ENCODE measurements at places on chromosomes 4 and X.

- no peak for DNase-seq
Observed at GRCh38 chr4:39754309-39754708, 56.4 kb downstream of the UBE2K start.

GRCh38 chrX:143017272-143017671, 8.5 kb upstream of the SPANXN4 start:
- no peak for DNase-seq

- DNase-seq, result peak; percentile 49
Observed at GRCh38 chr4:185580699-185581098, 45.4 kb upstream of the PDLIM3 start.

DNA sequence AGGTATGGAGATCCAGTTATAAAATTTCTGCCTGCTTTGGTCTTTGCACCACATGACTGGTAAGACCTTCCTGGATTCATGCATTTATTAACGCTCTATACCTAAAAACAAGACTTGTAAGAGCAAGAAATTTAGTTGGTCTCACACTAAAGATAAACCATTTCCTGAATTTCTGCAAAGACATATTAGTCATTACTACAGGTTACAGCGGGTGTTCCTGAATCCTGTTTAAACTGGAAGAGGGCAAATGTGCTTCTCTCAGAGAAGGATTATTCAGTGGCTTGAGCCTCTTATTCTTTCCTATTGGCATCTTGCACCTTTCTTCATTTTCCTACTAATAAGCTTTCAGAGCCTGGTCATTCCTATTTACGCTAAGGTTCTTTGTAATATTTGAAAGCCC, 397.6 kb upstream of the TENM3 start:
- DNase-seq, result peak; percentile 51

DNA sequence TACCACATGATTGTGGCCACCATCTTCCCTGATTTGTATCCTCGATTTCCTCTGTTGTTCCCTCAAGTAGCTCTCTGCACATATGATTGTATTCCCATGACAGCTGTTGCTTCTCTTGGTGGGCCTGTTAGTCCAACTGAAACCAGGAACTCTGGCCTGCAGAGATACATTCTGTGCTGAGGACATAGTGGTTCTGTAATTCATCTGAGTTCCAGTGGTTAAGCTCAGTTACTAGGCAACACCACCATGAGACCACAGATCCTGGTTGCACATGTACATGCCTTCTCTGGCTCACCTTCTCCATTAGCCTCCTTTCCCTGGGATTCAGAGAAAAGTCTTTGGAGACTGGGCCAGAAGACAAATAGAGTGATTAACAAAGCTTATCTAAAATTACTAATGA, 172.1 kb upstream of the SLC7A11 start:
- DNase-seq, result no peak

GRCh38 chr4:126733301-126733700, 899.5 kb upstream of the INTU start:
- DNase-seq, result peak; percentile 46

GRCh38 chrX:31057691-31058090, 14.2 kb downstream of the FTHL17 start:
- no peak for DNase-seq

- DNase-seq, result peak; percentile 58
Observed at GRCh38 chrX:22097012-22097694, 65.0 kb downstream of the PHEX start.

DNA sequence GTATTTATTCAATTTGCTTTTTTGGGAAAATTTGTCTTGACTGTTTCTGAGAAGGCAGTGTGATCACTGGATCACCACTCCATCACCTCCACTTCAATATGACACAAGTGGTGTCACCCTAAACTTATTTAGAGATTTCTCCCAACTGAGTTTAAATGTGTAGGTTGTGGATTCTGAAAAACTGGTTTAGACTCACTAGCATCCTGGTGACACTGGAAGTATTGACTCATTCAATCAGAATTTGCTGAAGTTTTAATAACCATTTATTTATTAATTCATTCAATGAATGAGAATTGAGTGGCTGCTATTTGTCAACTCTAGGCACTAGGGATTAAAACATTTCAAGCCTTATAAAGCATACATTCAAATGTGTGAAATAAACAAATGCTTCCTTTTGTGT, 819.1 kb upstream of the EPHA5 start:
- DNase-seq, result peak; percentile 40

DNA sequence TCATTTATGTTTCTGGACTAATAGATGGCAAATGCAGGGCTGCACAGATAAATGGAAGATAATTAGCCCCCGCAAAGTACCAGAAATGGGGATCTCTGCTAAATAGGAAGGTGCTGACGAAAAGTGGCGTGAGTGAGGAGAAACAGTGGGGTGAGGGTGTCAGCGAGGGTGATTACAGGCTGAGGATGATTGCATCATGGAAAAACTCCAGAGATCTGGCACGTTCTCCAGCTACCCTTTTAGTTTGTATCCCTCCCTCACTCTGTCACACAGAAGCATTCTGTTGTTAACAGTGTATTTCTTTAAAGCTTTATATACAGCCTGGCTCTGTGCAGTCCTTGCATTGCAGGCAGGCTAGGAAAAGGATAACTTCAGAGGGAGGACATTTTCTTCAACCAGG, 309.6 kb upstream of the DDX53 start:
- DNase-seq, result no peak

DNA sequence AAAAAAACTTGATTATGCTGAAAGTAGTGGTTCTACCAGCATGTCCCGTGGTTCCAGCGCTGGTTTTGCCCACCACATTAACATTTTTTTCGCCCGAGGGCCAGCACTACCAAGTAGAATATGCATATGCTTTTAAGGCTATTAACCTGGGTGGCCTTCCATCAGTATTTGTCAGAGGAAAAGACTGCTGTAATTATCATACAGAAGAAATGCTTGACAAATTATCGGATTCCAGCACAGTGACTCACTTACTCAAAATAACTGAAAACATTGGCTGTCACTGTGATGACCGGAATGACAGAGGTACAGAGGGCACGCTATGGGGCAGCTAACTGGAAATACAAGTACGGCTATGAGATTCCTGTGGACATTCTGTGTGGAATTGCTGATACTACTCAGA, 34.6 kb downstream of the PRPS2 start:
- no peak for DNase-seq

- DNase-seq, result no peak
Observed at GRCh38 chr4:165784672-165785071, 88.4 kb upstream of the TLL1 start.

DNA sequence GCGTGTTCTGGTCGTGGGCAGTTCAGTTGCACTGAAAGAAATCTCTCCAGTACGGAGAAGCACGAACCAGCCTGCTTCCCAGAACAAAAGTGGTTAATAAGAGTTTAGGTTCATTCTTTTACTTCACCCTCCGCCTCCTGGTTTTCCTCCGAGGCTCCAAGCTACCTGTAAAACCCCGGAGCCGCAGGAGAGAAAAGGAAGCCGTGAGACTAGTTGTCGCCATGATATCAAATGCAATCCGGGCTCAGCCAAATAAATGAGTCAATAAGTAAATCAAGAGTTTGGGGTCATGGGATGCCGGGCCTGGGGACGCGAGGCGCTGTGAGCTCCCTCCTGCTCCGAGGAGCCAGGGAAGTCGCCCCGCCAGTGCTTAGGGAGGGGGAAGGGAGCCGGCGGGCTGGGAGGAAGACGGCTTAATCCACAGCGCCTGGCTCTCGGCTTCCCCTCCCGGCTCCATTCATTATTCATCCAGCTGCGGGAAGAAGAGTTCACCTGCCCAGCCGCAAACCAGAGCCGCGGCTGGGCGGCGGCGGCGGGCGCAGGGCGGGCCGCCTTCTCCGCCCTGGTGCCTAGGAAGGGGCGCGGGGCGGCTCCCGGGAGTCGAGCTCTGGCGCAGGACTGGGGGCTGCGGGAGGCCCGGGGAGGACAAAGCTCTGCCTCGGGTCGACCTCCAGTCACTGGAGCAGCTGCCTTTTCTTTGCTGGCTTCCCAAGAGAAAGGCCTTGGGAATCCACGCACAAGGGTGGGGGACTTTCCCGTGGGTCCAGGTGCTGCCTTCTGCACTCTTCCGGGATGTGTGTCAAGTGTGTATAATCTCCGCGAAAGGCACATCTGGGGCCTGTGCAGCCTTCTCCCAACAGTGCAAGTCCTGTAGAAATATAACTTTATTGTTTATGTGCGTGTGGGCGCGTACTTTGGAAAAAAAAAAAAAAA, 1.7 kb downstream of the FRAS1 start:
- peak; percentile 40 for DNase-seq

- no peak for DNase-seq
Observed at GRCh38 chr4:168815379-168816345, 194.4 kb downstream of the CBR4 start.

DNA sequence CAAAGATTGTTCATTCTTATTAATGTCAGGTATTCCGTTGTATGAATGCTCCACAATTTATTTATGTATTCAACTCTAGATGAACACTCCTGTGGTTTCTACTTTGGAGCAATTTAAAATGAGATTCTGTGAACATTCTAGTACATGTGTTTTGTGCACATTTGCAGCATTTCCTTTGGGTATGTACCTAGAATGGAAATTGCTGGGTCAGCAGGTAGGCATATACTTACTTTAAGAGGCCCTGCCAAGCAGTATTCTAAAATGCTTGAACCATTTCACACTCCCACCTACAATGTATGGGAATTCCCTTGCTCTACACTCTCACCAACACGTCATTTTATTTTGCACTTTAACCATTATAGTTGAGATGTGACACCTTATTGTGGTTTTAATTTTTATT, 59.4 kb upstream of the MAGEB2 start:
- DNase-seq, result no peak

DNA sequence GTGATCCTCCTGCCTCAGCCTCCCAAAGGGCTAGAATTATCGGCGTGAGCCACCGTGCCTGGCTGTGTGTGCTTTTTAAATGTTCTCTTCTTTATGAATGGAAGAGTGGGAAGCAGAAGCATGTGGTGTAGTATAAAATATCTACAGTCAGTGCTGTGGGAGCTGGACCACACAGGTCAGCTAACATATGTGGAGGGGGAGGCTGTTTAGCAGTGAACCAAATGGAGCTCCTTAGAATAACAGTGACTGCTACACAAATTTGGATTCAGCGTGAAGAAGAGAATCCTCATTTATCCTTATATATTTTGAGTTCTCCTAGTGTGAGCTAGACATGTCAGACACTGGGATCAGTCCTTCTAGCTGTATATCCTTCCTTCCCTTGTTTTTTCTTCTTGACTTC, 3.2 kb downstream of the SNX25 start:
- DNase-seq, result no peak

GRCh38 chrX:78329486-78329885, 2.1 kb upstream of the CYSLTR1 start:
- peak; percentile 49 for DNase-seq

DNA sequence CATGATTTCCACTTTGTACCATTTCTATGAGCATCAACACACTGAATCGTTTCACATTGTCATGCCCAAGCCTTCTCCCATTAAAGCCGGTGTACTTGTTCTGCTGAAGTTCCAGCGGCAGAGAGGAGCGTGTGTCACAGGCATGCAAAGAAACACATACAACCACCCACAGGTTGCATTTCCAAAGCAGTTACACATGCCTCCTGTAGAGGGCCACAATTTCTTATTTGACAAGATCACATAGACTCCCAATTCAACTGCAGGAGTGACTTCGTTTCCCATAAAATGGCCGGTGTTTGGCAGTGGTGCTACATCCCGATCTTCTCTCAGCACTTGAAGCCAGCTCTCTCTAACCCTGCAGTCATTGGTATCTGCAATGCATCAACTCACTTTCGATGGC, 992.6 kb downstream of the NLGN4X start:
- DNase-seq, result no peak

- DNase-seq, result no peak
Observed at GRCh38 chrX:1273896-1274295, 5.3 kb downstream of the CSF2RA start.

- DNase-seq, result peak; percentile 86
Observed at GRCh38 chr4:13706120-13706519, 78.6 kb upstream of the BOD1L1 start.

DNA sequence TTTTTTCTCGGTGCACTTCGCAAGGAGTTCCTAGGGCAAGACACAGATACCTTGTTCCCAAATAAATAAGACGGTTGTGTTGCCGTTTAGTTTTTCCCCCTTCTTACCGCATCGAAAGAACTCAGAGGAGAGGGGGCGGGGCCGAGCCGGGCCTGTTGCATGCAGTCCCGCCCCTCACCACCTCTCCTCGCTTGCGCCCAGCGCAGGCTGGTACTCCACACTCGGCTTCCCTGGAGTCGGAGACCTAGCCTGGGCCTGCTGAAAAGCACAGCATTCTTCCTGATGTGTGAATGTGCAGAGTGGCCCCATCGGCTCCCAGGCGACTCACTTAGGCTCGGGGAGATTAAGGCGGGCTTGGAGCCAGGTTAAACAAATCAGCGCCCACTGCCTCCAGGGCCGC, 26.1 kb upstream of the VMA21 start:
- no peak for DNase-seq

GRCh38 chrX:72621625-72622485, 49.2 kb upstream of the HDAC8 start:
- DNase-seq, result peak; percentile 76

DNA sequence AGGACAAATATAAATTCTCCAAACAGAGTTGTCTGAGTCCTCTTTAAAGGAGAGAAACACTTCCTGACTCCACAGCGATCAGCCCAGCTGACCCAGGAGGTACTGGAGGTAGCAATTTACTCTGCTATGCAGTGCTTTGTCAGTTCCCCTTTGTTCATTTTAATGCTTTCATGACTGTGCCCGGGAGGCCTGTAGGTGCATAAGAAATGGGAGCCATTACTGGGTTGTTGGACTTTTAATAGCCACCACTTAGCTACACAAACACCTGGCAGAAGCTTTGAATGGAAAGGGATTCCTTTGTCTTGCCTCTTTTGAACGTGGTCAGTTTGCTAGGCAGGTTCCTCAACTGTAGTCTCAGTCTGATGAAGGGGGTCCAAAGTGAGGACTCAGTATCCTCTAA, 59.0 kb upstream of the AFF2 start:
- no peak for DNase-seq

DNA sequence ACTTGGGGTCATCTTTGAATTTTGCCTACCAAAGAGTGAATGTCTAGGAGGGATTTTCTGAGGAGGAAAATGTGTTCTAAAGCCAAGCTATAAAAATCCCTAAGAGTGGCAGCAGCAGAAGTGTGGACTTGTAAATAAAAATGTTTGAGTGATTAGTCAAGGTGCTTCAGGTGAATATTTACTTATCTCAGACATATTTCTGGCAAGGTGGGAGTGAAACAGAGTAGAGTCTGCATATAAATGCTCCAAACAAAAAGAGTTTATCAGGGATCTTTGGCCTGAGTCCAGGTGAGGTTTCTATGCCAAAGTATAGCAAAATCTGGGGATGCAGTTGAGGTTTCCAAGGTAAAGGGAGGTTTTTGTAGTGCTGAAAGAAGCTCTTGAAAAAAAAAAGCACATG, 19.7 kb downstream of the CYSLTR1 start:
- peak; percentile 44 for DNase-seq

GRCh38 chr4:149708513-149709130, 107.0 kb downstream of the IQCM start:
- DNase-seq, result peak; percentile 96

Data from bronchial epithelial cell (primary cell).